ENCODE measurements at places on chromosomes 1 and 21.

DNA sequence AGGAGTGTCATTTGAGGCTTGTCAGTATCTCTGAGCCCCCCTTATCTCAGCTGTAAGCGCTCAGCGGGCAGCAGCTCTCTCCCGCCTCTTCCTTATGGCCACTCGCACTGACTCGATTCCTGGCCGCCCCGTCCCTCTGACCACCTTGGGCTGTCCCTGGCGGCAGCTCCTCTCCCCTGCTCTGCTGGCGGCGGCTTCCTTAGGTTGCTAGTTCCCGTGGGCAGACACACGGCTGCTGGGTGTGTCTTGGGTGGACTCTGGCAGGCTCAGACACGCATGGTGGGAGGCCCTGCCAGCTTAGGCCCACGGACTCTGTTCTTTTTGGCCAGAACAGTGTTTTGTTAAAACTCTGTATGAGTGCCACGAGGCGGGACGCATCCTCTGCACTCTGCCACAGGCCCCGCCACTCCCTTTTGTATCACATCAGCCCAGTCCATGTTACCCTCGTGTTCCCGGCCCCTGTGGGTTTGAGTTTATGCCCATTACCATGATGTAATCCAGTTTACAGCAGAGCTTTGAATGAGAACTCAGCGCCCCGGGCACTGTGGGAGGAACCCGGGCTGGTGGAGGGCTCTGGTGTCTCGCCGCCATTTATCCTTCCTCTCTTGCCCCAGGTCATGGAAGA, 45.9 kb downstream of the COQ8A start:
- peak; percentile 38 for DNase-seq

DNA sequence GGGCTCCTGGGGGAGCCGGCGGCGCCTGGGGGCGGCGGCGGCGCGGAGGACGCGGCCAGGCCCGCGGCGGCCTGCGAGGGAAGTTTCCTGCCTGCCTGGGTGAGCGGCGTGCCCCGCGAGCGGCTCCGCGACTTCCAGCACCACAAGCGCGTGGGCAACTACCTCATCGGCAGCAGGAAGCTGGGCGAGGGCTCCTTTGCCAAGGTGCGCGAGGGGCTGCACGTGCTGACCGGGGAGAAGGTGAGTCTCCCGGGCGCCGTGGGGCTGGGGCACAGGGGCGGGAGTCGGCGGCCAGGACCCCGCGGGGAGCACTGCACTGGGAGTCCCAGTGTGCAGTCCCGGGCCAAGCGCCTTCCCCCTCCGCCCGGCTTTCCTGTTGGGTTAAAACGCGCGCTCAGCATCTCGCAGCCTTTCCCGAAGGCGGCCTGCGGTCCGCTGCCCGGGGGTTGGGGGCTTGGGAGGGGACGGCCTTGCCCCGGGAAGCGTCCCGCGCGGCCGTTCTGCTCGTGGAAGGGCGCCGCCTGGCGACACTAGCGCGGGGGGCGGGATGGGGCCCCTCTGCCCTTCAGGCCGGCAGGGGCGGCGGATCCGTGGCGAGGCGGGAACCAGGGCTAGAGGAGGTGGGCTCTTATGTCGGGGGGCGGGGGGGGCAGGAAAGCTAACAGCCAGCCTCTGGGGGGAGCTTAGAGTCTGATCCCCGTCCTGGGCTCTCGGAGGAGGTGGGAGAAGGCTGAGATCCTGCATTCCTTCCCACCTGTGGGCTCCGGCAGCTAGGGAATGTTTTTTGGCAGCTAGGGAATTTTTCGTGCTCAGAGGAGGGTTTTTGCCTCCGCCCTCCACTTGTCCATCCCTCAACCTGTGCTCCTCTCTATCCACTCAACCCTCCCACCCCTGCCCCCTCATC, 1.1 kb downstream of the HUNK start:
- peak; percentile 33 for DNase-seq

- no peak for DNase-seq
Observed at GRCh38 chr1:225447650-225448089, 19.8 kb upstream of the LBR start.

GRCh38 chr1:163924041-163924440, 602.3 kb downstream of the NUF2 start:
- DNase-seq, result no peak

- no peak for DNase-seq
Observed at GRCh38 chr1:68372487-68372886, 77.3 kb downstream of the RPE65 start.

DNA sequence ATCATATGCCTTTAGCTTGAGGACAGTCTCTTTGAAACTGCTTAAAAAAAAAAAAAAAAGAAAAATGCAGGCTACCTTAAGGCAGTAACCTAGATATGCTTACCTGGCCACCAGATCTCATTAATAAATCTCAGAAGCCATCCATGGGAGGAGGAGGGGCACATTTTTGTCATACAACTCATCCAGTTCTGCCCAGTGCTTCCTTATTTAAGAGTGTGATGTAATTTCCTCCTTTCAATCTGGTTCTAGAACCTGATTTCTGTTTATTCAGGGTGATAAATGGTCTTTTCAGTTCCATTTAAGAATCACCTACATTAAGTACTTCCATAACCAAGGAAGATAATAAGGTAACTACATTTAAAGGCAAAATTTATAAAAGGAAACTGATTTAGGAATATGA, 6.1 kb downstream of the ERRFI1 start:
- no peak for DNase-seq

DNA sequence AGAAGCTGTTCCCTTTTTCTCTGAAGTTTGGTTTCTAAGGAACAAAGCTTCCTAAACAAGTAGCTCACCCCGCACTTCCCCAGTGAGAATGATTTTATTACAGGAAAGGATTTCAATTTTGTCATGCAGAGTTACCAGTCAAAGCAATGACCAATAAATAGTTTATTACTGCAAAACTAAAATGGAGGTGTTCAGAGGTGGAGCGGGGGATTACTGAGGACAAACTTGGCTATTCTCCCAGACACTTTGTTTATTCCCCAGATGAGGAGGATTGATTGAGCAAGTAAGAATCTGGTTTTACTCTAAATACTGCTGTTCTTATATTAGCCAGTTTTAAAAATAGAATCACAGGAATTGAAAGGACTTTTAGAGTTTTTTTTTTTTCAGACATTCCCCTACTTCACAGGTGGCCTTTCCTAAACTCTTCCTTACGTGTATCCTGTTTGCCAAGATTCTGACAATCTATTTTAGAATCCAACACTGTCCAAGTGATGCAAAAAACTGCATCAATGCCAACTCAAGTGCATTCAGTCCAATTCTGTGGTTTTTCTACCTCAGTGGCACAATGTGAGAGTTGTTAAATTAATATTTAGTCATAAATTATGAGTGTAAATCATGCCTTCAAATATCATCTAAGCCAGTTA, 136.1 kb downstream of the TNFSF18 start:
- no peak for DNase-seq

GRCh38 chr1:7380712-7381111, 390.4 kb upstream of the VAMP3 start:
- DNase-seq, result peak; percentile 10

DNA sequence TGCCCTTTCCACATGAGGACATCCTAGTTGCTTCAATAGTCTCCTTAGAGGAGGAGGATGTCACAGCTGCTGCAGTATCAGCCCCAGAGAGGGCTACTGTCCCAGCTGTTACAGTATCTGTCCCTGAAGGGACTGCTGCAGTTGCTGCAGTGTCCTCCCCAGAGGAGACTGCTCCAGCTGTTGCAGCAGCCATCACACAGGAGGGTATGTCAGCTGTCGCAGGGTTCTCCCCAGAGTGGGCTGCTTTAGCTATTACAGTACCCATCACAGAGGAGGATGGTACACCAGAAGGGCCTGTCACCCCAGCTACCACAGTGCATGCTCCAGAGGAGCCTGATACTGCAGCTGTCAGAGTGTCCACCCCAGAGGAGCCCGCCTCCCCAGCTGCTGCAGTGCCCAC, 78.5 kb upstream of the BMP8A start:
- DNase-seq, result no peak

DNA sequence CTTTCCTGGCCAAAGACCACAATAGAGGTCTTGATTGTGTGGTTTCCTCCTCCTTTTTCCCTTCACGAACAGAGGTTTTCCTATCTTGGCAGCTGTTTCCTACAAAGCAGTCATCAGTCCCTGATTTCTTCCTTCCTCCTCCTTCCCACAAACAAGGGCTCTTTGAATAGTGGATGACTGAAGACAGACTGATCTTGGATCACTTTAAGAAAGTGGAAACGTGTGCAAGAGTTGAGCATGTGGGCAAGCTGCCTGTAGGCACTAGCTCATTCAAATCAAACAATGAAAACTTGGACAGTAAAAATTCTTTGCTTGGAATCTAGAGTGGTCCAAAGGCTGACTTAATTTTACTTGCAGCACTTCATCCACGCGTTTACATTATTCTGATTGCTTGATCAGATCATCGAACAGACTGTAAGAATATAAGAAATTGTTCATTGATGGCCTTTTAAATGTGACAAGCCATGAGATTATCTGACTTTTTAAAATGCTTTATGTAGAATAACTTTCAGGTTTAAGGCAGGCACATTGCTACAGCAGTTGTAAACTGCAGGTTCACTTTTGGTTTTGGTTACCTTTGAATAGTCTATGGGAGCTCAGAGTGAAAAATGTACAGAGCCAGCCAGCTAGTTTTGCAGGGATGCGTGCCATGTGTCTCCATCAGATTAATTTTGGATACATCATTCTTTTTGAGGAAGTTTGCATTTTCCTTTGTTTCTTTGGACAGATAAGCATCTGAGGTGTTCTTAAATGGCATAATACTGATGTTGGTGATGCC, 34.4 kb downstream of the ADGRL2 start:
- peak; percentile 27 for DNase-seq

GRCh38 chr1:77313491-77313890, 31.7 kb downstream of the AK5 start:
- DNase-seq, result no peak

GRCh38 chr1:212777151-212777550, 14.4 kb downstream of the NSL1 start:
- no peak for DNase-seq

DNA sequence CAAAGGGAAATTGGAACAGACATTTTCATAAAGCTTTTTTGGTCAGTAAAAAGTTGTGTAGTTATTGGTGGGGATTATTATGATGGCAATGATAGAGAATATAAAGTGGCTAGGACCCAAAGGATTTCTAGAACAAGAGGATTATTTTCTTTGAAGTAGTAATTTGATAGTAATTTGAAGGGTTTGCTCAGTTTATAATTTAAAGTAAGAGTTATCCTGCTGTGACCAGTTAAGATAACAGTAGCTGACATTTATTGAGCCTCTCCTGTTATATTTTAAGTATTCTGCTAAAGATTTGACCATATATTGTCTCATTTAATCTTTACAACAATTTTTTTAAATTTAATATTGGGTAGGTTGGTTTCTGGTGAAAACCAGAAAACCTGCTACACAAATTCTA, 14.7 kb downstream of the CAPZA1 start:
- DNase-seq, result no peak

GRCh38 chr1:246294263-246294662, 212.8 kb downstream of the SMYD3 start:
- DNase-seq, result no peak

- DNase-seq, result no peak
Observed at GRCh38 chr1:7047866-7048265, 262.6 kb downstream of the CAMTA1 start.

GRCh38 chr1:229251185-229251584, 19.7 kb upstream of the RAB4A start:
- DNase-seq, result no peak

- DNase-seq, result no peak
Observed at GRCh38 chr1:176382163-176382562, 80.8 kb upstream of the PAPPA2 start.

DNA sequence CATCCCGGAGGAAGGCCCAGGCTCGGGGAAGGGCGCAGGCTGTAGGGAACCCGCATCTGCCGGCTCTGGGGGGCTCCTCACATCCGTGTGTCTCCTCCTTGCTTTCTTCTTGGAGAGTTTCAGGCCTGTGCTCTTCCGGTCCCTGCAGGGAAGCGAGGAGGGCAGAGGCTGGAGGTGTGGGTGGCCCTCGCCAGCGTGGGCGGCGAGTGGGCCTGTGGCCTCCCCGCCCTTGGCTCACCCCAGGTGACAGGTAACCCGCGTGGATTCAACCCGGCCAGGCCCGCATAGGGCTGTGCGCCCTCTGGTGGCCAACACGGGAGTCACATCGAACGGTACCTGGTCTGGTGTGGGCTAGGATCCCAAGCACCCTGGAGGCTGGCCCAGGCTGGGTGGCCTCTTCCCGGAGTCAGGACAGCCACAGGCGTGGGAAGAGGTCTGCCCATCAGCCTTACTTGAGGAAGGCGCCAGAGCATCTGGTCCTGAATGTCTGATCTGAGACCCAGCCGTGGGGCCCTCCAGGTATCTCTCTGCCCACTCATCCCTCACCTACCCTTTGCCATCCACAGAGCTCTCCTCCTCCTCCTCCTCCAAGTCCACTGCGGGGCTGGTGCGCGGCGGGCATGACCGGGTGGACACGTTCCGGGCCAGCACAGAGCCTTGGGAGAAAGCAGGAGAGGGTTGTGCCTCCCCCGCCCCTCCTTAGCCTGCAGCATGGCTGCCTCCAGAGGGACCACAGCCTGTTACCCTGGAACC, 9.6 kb upstream of the TNFRSF25 start:
- DNase-seq, result peak; percentile 57

GRCh38 chr1:228861832-228862180, 126.5 kb downstream of the RHOU start:
- DNase-seq, result no peak

- DNase-seq, result no peak
Observed at GRCh38 chr1:46802081-46802480, 3.2 kb downstream of the CYP4B1 start.

- DNase-seq, result no peak
Observed at GRCh38 chr1:36494971-36495370, 12.3 kb upstream of the CSF3R start.

All from left ventricle myocardium inferior (tissue), 1 donor.